Adrenal gland (tissue), 19 donors: ENCODE measurements at places on chromosomes 3 and 15. TPM values are rescaled to one million over a fixed set of nuclear protein-coding genes. Genes with fewer than 3 reads are reported as not detected.
A peak's percentile ranks its signal among the peaks of the same experiment; 100 is the strongest.

- H3K27ac ChIP-seq = no peak overlapping the region
- peaks cover 43% of the 10 kb centered on the region for H3K27me3 ChIP-seq
- H3K4me3 ChIP-seq = peak overlapping the region; percentile 40
- peaks cover 11% of the 10 kb centered on the region for H3K4me1 ChIP-seq
Measured at GRCh38 chr3:71785532-71786216, 726 bp upstream of the PROK2 start.

DNA sequence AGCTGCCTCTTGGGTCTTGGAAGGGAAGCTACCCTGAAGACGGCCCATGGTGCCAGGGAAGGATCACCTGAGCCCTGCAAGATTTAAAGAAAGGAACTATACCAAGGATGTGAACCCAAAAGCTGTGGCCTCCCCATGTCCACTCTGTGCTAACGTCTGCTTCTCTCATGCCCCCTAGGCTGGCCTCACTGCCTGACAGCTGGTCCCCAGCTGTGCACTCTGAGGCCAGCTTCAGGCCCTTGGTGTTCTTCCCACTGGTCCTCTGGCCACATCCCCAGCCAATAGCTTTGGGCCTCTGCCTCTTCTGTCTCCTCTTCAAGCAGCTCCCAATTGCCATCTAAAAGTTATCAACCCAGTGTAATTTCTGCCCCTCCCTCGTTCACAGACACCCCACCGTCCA is 5.2 kb upstream of the LRRK1 start:
- no peak overlapping the region for H3K4me3 ChIP-seq

DNA sequence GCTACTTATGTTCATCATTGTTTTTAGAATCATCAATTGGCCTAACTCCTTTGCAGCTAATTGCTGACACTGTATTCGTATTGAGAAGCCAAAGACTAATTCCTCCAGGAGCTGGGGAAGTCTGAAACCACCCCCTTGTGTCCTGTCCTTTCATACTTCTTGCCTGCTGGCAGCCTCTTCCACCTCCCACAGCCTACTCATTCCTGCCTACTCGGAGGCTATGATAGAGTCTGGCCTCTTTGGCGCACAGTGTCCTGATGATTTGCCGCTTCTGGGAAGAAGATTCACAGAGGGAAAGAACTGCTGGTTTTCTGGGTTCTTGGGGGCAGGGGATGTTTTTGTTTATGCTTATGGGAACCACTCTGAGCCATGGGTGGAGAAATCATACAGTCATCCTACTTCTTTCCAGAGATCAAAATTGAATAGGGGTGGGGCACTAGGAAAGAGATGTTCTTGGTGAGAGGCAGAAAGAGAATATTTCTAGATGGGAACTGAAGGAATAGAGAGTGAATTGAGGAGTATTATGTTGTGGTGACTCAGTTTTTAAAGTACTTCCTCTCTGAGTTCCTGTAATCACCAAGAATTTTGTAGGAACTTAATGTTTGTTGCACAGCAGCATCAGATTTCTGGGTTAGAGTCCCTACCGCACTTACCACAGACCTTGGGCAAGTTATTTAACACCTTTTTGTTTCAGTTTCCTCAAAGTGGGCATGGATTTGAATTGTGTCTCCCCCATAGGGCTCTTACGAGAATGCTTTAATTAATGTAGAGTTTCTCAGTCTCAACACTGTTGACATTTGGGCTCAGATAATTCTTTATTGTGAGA is 22.1 kb upstream of the SCAANT1 start:
- no peak overlapping the region for H3K4me3 ChIP-seq
- H3K27me3 ChIP-seq = no peaks in the 10 kb centered on the region
- H3K4me1 ChIP-seq = peaks cover 62% of the 10 kb centered on the region
- DNase-seq = no peak
- no peak overlapping the region for H3K27ac ChIP-seq

DNA sequence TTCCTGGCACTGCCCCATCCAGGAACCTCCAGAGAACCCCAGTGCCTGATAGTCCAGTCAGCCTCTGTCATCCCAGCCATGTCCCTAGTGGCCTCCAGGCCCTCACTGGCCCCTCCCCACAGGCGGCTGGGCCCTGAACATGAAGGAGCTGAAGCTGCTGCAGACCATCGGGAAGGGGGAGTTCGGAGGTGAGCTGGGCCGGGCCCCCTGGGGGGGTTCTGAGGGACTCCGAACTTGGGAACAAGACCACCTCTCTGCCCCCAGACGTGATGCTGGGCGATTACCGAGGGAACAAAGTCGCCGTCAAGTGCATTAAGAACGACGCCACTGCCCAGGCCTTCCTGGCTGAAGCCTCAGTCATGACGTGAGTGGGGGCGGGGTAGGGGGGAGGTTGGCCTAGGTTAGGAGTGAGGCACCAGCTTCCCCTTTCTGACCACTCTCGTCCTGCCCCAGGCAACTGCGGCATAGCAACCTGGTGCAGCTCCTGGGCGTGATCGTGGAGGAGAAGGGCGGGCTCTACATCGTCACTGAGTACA is 12.0 kb upstream of the LMAN1L start:
- H3K36me3 ChIP-seq = peaks cover 42% of the 10 kb centered on the region
- H3K27me3 ChIP-seq = no peaks in the 10 kb centered on the region
- H3K4me3 ChIP-seq = no peak overlapping the region
- no peak overlapping the region for H3K27ac ChIP-seq
- no peak for DNase-seq

- no peak overlapping the region for H3K4me3 ChIP-seq
- no peaks in the 10 kb centered on the region for H3K36me3 ChIP-seq
- H3K4me1 ChIP-seq = no peaks in the 10 kb centered on the region
Measured at GRCh38 chr3:175312791-175313190, 453.7 kb downstream of the NAALADL2 start.

GRCh38 chr15:66390678-66391077 is 4.0 kb downstream of the MAP2K1 start:
- H3K4me3 ChIP-seq = no peak overlapping the region
- peaks cover 8% of the 10 kb centered on the region for H3K4me1 ChIP-seq
- H3K27ac ChIP-seq = no peak overlapping the region
- no peaks in the 10 kb centered on the region for H3K36me3 ChIP-seq

DNA sequence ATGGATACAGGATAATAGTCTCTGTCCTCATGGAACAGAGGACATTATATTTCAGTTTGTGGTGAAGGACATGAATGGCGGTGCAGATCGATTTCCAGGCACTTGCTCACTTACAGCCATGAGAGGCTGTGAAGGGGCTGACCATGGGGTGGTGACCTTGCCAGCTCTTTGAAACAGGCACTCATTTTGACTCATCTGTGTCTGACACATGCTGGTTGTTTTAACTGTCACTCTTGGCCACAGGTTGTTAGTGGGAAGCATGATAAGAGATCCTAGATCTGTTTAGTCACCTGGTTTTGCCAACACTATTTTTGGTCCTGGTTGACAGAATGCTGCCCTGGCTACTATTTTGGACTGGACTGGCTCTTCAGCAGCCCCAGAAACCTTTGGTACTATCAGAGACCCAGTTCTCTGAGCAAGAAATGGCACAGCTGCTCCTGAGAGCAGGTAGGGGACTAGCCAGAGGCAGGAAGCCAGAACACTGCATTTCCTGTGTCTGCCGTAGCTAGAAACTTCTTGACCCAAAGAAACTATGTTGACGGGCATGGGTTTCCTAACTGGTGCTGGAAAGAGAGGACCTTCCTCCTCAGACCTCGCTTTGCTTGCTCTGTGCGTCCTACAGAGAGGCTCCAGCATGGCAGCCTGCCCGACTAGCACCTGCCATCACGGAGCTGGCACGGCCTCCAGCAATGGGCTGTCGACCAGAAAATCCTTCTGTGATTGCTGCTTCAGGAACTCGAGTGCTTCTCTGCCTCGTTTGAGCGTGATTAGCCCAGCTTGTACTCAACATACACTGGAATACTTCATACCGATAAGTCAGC is 6.3 kb downstream of the PXYLP1 start:
- H3K27me3 ChIP-seq = no peaks in the 10 kb centered on the region
- H3K36me3 ChIP-seq = no peaks in the 10 kb centered on the region
- peak; percentile 70 for DNase-seq
- peaks cover 8% of the 10 kb centered on the region for H3K4me1 ChIP-seq
- H3K27ac ChIP-seq = no peak overlapping the region

- peak overlapping the region; percentile 47 for H3K27ac ChIP-seq
- H3K4me3 ChIP-seq = no peak overlapping the region
- H3K27me3 ChIP-seq = no peaks in the 10 kb centered on the region
- peak; percentile 71 for DNase-seq
Measured at GRCh38 chr3:57942872-57943283, 65.3 kb upstream of the FLNB start.

- H3K4me3 ChIP-seq = no peak overlapping the region
- no peaks in the 10 kb centered on the region for H3K36me3 ChIP-seq
- H3K27ac ChIP-seq = no peak overlapping the region
- no peaks in the 10 kb centered on the region for H3K4me1 ChIP-seq
- no peaks in the 10 kb centered on the region for H3K27me3 ChIP-seq
- DNase-seq = no peak
Measured at GRCh38 chr15:34737477-34737876, 17.3 kb downstream of the GJD2 start.

DNA sequence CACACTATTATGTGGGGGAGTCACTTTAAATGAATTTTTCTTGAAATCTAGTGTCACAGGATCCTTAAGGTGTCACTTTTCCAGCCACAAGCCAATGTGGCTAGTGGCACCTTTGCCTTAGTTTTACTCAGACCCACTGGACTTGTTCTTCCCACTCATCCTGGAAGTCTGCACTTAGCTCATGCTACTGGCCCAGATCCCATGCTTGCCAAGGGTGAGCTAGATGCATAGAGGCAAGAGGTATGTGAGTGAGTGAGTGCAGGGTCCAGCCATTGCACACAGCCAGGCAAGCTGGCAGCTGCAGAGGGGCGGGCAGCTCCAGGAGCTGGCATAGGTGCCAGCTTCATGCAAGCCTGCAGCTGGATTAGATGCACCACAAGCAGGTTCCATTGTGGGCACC is 81.0 kb downstream of the CGGBP1 start:
- no peaks in the 10 kb centered on the region for H3K36me3 ChIP-seq
- no peak for DNase-seq
- no peaks in the 10 kb centered on the region for H3K27me3 ChIP-seq
- no peak overlapping the region for H3K4me3 ChIP-seq
- no peak overlapping the region for H3K27ac ChIP-seq

- no peak for DNase-seq
- no peak overlapping the region for H3K27ac ChIP-seq
- peaks cover 49% of the 10 kb centered on the region for H3K36me3 ChIP-seq
- no peaks in the 10 kb centered on the region for H3K4me1 ChIP-seq
Measured at GRCh38 chr3:132464066-132464465, 46.8 kb downstream of the DNAJC13 start.

DNA sequence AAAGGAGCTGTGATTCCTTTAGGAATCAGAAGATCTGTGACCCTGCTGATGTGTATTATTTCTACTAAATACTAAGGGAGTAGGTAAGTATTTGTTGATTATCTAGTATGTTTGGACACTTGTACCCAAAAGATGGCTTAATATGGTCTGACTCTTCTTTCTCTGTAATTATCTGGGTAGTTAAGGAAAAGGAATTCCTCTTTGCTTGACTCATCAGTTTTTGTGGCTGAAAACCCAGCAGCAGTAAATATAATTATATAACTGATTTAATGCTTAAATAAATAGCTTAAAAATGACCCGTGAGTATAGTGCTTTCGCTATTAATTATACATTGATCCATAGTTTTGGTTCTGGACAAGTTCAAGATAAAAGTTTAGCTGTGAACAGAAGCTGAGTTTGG is 155.8 kb downstream of the LRTM1 start:
- H3K4me1 ChIP-seq = no peaks in the 10 kb centered on the region
- DNase-seq = no peak
- H3K27ac ChIP-seq = no peak overlapping the region
- no peaks in the 10 kb centered on the region for H3K36me3 ChIP-seq
- H3K27me3 ChIP-seq = peaks cover 3% of the 10 kb centered on the region

GRCh38 chr15:80591938-80592825 is 102.9 kb upstream of the ABHD17C start:
- no peaks in the 10 kb centered on the region for H3K27me3 ChIP-seq
- no peak overlapping the region for H3K4me3 ChIP-seq
- no peak for DNase-seq
- no peaks in the 10 kb centered on the region for H3K36me3 ChIP-seq
- H3K4me1 ChIP-seq = no peaks in the 10 kb centered on the region
- no peak overlapping the region for H3K27ac ChIP-seq

DNA sequence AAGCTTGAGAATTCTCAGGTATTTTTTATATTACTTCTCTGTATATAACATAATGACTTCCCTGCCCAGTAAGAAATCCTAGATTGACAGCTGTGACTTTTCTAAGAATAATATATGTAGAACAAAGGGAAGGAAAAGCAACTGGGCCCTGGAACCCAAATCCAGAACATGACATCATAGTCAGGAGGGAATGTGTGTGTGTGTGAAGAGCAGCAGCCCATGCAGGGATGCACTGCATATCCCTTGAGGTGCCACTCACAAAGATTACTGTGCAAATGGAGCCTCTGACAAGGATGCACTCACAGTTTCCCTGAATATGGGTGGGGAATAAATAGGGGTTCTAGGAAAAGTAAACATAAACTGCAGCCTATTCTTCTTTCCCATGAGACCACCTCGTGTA is 279.5 kb downstream of the NEK10 start:
- no peak overlapping the region for H3K27ac ChIP-seq
- no peaks in the 10 kb centered on the region for H3K4me1 ChIP-seq
- no peaks in the 10 kb centered on the region for H3K27me3 ChIP-seq
- H3K36me3 ChIP-seq = no peaks in the 10 kb centered on the region
- H3K4me3 ChIP-seq = no peak overlapping the region

- H3K4me3 ChIP-seq = no peak overlapping the region
- no peaks in the 10 kb centered on the region for H3K4me1 ChIP-seq
- no peaks in the 10 kb centered on the region for H3K36me3 ChIP-seq
- H3K27me3 ChIP-seq = no peaks in the 10 kb centered on the region
Measured at GRCh38 chr3:933326-933725, 159.5 kb upstream of the CNTN6 start.

GRCh38 chr15:92599394-92599970 is 56.1 kb downstream of the FAM174B start:
- no peaks in the 10 kb centered on the region for H3K36me3 ChIP-seq
- H3K27ac ChIP-seq = no peak overlapping the region
- DNase-seq = no peak
- no peaks in the 10 kb centered on the region for H3K27me3 ChIP-seq

DNA sequence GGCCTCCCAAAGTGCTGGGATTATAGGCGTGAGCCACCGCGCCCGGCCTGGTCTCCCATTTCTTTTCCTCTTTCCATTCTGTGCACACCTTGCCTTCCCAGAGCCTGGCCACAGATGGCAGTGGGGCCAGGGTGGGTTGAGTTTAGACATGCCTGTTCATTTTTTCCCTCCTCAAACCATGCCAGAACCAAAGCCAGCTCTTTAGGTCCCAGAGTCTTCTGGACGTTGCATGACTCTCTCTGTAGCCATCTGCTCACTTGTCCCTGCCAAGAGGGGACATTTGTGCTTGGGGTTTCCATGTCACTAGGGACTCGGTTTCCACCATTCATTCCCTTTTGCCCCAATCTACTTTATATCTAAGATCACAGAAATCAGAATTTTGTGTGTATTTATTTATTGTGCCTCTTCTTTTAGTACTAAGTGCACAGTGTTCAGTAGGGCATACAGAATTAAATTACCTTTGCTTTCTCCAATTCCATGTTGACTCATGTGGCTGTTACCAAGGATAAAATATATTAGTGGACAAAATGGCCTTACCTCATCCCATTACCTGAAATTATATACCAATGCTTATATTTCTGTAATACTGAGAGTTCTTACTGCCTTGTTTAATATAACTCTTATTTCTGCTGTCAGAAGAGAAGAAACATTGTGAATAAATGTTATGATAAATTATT is 49.6 kb downstream of the USP13 start:
- H3K4me3 ChIP-seq = no peak overlapping the region
- H3K27ac ChIP-seq = peak overlapping the region; percentile 9
- H3K27me3 ChIP-seq = no peaks in the 10 kb centered on the region
- peaks cover 29% of the 10 kb centered on the region for H3K4me1 ChIP-seq
- DNase-seq = no peak
- no peaks in the 10 kb centered on the region for H3K36me3 ChIP-seq

MESP2 gene
- 0.34 TPM for total RNA-seq

ERC2 gene
- total RNA-seq = 1.2 TPM

TMCO5A gene
- not detected for total RNA-seq

THSD4 gene
- 53.2 TPM for total RNA-seq

ROBO1 gene
- total RNA-seq = 38.8 TPM

CHST2 gene
- 3.9 TPM for total RNA-seq

GOLGA8S gene
- 0.11 TPM for total RNA-seq
